ENCODE measurements at places on chromosomes 11 and 22. TPM values are rescaled to one million over a fixed set of nuclear protein-coding genes. Genes with fewer than 3 reads are reported as not detected.

ZNF202 gene
- 8.3 TPM for polyA plus RNA-seq

AASDHPPT gene
- polyA plus RNA-seq, result 109 TPM

PNPLA5 gene
- not detected for polyA plus RNA-seq

MAP6 gene
- 2.7 TPM for polyA plus RNA-seq

RASL10A gene
- polyA plus RNA-seq, result 3.5 TPM

MYOD1 gene
- polyA plus RNA-seq, result not detected

DNA sequence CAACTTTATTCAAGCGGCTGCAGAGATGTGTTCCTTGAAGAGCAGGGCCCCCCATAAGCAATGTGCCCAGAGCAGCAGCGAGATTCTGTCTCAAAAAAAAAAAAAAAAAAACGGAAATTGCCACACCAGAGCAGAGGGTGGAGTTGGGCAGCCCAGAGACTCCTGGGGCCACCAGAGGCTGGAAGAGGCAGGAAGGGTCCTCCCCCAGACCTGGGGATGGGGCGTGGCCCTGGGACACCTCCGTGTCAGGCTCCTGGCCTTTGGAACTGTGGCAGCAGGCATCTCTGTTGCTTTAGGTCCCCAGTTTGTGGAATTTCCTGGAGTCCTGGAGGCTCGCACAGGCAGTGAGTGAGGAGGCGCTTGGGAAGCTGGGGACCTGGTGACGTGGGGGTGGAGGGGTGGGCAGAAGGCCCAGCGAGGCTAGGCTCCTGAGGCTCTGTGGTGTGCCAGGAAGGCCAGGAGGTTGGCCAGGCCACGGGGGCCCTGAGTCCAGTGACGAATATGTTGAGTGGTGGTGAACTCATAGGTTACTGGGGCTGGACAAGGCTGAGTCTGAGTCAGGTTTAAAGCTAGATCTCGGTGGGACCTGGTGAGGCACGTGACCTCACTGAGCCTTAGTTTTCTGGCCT is 735.6 kb downstream of the BRD1 start:
- DNase-seq, result no peak
- H3K27me3 ChIP-seq, result no peaks in the 10 kb centered on the region
- no peaks in the 10 kb centered on the region for H3K36me3 ChIP-seq

DNA sequence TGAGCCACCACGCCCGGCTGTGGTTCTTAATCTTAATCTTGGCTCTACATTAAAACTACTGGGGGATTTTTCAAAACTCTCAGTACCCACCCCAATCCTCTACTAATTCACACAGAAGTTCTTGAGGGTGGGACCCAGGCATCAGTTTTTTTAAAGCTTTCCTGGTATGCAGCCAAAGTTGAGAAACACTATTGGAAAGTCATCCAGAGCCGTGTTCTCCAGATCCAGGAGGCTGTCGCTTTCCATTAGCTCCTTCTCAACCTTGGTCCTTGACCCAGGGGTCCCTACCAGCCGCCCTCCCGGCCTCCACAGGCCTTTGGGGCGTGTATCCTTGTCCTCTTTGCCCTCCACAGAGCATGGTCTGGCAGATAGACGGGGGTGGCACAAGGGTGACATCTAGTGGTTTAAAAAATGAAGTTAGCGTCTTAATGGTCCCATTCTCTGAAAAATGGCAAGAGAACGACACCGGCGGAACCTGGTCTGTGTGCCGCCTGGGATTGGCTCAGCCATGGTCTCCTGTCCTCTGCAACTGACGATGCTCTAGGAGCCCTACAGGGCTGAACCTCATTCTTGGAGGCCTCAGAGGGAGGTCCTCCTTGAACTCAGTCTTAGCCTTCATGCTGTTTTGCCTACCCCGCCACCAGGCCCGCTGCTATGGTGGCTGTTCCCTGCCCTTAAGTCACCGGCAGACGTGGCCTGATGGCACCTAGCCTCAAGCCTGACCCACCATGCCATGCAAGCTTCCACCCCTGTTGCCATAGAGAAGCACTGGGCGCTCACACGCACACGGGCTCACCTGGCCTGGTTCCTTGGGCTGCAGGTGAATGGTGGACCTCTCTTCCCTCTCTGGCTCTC is 152.0 kb upstream of the SYN3 start:
- H3K4me3 ChIP-seq, result no peak overlapping the region
- H3K27ac ChIP-seq, result no peak overlapping the region
- DNase-seq, result peak; percentile 65
- H3K36me3 ChIP-seq, result no peaks in the 10 kb centered on the region
- H3K4me1 ChIP-seq, result no peaks in the 10 kb centered on the region
- H3K27me3 ChIP-seq, result peaks cover 17% of the 10 kb centered on the region

- H3K27me3 ChIP-seq, result no peaks in the 10 kb centered on the region
- no peak overlapping the region for H3K4me3 ChIP-seq
- no peaks in the 10 kb centered on the region for H3K4me1 ChIP-seq
- DNase-seq, result no peak
Observed at GRCh38 chr11:87740968-87741367, 434.3 kb downstream of the RAB38 start.

DNA sequence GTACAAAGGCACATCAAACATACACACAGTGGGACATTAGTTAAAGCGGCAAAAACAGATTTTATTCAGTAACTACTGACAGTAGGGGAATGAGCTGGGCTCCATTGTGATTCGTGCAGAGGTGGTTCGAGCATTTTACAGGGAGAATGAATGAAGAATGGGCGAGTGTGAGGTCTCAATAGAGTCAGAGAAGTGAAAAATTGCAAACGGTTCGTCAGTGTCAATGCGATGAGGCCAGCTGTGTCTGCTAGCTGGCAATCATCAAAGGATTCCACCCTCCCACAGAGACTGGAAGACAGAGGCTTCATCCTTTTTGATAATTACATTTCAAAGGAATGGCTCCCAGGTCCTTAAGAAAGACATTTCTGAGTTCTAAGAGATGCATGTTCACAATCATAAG is 17.4 kb downstream of the OR4D9 start:
- no peak overlapping the region for H3K4me3 ChIP-seq
- H3K4me1 ChIP-seq, result no peaks in the 10 kb centered on the region

DNA sequence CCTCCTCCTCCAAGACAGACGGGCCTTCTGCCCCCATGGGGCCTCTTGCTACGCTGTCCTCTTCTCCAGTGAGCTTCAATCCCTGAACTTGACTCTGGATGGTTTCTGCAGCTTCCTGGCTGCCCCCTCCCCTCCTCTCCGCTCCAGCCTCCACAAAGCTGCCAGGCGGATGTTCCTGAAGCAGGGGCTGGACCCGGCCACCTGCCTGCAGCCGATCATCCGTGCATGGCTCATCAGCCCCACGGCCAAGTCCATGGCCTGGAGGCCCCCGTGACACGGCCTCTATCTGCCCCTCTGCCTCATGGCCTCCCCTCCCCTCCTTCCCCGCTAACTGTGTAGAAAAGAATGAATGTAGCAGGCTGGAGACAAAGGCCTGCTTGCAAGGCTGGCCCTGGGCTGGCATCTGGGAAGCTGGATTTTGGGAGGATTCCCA is 6.8 kb upstream of the SUN2 start:
- H3K4me3 ChIP-seq, result no peak overlapping the region
- H3K27ac ChIP-seq, result no peak overlapping the region
- no peaks in the 10 kb centered on the region for H3K36me3 ChIP-seq
- H3K27me3 ChIP-seq, result no peaks in the 10 kb centered on the region

DNA sequence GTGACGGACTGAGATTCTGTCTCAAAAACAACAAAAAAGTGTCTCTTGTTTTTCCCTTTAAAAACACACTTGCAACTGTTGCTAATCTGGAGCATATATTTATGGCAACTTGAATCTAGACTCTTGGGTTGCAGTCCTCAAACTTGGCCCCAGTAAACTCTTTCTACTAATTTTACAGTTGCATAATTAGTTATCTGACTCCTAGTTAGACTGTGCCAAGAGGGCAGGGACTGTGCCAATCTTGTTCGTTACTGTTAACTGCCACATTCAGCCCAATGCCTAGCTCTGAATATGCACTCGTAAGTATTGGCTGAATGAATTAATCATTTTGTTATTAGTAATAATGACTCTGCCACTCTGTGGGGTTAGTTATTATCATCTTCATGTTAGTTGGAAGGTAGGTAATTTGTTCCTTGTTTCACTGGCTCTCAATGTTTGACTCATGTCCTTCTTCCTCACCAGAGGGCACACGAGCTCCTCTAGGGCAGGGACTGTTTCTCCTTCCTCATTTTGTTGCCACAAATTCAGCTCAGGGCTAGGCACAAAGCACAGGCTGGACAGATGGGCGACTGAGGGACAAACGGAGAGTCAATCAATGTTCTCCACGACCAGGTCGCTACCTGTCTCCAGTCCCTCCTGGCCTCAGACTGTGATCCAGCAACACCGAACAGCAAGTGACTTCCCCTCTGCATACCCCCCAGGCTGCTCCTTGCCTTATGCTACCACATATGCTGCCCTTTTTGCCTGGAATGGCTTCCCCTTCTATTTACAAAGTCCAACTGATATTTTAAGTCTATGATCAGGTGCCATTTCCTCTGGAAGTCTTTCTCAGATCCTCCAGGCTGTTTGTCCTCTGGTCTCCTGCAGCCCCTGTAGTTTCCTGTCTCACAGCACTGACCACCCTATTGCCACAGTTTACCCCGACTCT is 9.0 kb downstream of the CLPB start:
- H3K27me3 ChIP-seq, result no peaks in the 10 kb centered on the region
- H3K4me3 ChIP-seq, result no peak overlapping the region
- H3K27ac ChIP-seq, result no peak overlapping the region

GRCh38 chr22:21712751-21713427 is 22.7 kb downstream of the YPEL1 start:
- H3K27me3 ChIP-seq, result no peaks in the 10 kb centered on the region
- no peak overlapping the region for H3K4me3 ChIP-seq
- H3K4me1 ChIP-seq, result peaks cover 4% of the 10 kb centered on the region
- DNase-seq, result peak; percentile 86
- H3K27ac ChIP-seq, result no peak overlapping the region

DNA sequence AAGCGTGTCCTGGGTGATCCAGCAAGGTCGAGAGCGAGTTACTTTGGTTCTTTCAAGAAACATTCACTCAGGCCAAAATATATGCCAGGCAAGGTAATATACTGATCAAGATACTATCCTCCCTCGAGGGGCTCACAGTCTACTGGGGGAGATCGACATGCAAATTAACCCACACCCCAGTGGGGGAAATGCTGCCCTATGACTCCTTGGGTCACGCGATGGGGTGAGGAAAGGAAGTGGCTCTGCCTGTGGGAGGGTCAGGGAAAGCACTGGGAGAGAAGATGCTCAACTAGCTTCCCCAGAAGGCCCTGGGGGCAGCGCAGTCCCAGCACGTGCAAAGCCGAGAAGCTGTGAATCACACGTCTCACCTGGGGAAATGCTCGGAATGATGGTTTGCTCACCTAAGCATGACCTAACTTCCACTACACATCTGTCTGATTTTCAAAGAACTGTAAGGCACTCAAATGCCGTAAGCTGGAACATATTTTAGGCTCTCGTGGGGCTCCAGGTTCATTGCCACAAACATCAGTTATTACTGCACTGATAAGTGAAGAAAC is 130.7 kb downstream of the RCN1 start:
- no peak for DNase-seq
- no peak overlapping the region for H3K27ac ChIP-seq
- no peaks in the 10 kb centered on the region for H3K27me3 ChIP-seq
- no peaks in the 10 kb centered on the region for H3K4me1 ChIP-seq
- H3K4me3 ChIP-seq, result no peak overlapping the region
- no peaks in the 10 kb centered on the region for H3K36me3 ChIP-seq

GRCh38 chr11:46890665-46891064 is 27.7 kb downstream of the LRP4 start:
- no peak for DNase-seq
- H3K36me3 ChIP-seq, result peaks cover 28% of the 10 kb centered on the region
- no peaks in the 10 kb centered on the region for H3K4me1 ChIP-seq
- H3K27ac ChIP-seq, result no peak overlapping the region

DNA sequence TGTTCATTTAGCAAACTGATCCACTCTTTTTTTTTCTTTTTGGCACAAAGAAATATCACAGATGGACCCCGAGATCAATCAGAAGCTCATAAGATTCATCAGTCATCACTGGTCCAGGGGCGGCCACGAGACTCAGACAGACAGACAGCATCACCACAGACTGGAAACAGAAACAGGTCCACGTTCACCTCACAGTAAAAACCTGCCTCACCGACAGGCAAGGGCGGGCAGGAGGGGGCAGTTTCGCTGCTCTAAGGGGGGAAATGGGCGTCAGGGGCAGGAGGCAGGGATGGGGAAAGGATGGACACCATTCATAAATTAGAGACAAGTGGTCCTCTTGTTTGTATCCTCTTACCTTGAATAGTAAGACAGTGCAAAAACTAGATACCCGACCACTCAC is 16.5 kb downstream of the CHST1 start:
- no peaks in the 10 kb centered on the region for H3K27me3 ChIP-seq
- DNase-seq, result no peak
